Naive thymus-derived CD8-positive, alpha-beta T cell (primary cell): ENCODE measurements at places on chromosomes 7 and 10. TPM values are rescaled to one million over a fixed set of nuclear protein-coding genes. Genes with fewer than 3 reads are reported as not detected.
A peak's percentile ranks its signal among the peaks of the same experiment; 100 is the strongest.

GRCh38 chr7:154918741-154919140 is 84.2 kb downstream of the PAXIP1 start:
- H3K27me3 ChIP-seq = peaks cover 34% of the 10 kb centered on the region
- no peaks in the 10 kb centered on the region for H3K36me3 ChIP-seq
- peaks cover 3% of the 10 kb centered on the region for H3K4me1 ChIP-seq

Gene SUN3
- not detected for total RNA-seq

DNA sequence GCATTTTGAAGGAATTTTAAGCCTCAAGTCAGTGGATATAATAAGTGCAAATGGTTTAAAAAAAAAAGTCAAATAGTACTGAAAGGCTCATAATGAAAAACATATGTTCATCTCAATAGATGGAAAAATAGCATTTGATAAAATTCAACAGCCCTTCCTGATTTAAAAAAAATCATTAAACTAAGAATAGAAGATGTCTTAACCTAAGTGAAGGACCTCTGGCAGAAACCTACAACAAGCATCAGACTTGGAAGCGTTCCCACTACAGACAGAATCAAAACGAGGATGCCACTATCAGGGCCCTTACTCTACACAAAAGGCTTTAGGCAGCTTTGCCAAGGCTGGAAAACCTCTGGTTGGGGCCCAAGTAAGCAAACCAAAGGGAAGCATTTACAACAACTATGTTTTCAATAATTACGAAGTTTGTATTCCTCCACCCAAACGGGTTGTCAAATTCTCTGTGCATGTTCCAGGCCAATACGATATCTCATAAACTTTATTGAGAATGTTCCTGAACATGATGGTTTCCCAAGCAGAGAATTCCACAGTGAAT is 45.1 kb downstream of the CYTH3 start:
- no peak overlapping the region for H3K4me3 ChIP-seq
- no peaks in the 10 kb centered on the region for H3K27me3 ChIP-seq
- no peaks in the 10 kb centered on the region for H3K36me3 ChIP-seq
- no peak for DNase-seq
- peaks cover 18% of the 10 kb centered on the region for H3K4me1 ChIP-seq

Gene MBL2
- total RNA-seq = not detected

DNA sequence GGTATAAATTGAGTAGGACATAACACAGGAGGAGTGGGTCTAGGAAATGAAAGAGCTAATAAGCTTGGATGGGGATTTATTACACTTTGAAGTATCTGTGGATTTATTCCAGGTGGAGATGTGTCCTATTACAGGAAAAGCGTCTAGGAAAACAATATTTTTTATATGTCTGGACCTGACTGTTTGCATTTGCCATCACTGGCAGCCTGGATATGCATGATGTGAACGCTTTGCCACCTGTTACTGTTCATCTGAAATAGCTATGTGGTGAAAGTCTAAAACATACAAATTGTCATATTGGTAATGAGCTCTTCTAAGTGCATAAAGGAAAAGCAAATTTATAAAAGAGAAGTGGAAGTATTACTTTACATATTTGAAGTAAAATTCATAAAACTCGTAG is 31.6 kb upstream of the AGMO start:
- H3K36me3 ChIP-seq = no peaks in the 10 kb centered on the region
- no peaks in the 10 kb centered on the region for H3K4me1 ChIP-seq
- H3K4me3 ChIP-seq = no peak overlapping the region
- H3K27me3 ChIP-seq = no peaks in the 10 kb centered on the region
- no peak for DNase-seq
- H3K27ac ChIP-seq = no peak overlapping the region

Gene ZNF485
- total RNA-seq = 12.6 TPM

GRCh38 chr7:22814261-22815208 is 8.1 kb downstream of the TOMM7 start:
- no peaks in the 10 kb centered on the region for H3K27me3 ChIP-seq
- no peak for DNase-seq

Gene EFCAB10
- 0.42 TPM for total RNA-seq

DNA sequence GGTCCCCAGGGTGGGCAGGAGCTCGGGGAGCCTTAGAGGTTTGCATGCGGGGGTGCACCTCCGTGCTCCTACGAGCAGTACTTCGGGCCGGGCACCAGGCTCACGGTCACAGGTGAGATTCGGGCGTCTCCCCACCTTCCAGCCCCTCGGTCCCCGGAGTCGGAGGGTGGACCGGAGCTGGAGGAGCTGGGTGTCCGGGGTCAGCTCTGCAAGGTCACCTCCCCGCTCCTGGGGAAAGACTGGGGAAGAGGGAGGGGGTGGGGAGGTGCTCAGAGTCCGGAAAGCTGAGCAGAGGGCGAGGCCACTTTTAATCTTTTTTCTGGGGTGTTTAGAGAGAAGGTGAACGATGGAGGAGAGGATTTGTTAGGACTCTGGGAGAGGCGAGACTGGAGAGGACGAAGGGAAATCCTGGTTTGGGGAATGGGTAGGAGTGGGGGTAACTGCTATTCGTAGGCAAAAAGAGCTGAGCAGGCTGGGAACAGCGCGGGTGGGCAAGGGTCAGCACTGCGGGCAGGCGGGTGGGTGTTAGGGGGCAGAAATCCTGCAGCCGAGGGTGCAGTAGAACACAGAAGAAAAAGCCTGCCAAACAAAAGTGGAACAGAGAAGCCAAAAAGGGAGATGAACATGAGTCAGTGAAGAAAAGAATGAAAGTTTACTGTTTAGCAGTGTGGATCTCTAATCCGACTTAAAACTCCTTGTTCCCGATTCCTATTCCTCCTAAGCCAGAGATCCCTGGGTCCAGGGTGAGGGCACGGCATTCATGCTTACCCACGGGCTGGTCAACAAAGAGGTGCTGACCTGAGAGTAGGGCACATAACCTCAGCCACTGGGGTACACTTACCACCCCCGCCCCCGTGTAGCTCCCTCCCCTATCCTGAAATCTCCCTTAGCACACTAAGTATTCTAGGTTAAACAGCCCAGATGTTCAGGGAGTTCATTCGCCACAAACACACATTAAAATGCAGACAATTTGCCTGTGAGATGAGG is 26.9 kb downstream of the PRSS2 start:
- H3K27me3 ChIP-seq = no peaks in the 10 kb centered on the region
- peak overlapping the region; percentile 93 for H3K4me3 ChIP-seq
- peaks cover 59% of the 10 kb centered on the region for H3K36me3 ChIP-seq
- peak overlapping the region; percentile 100 for H3K27ac ChIP-seq
- peaks cover 55% of the 10 kb centered on the region for H3K4me1 ChIP-seq

GRCh38 chr10:72056932-72057751 is 31.2 kb downstream of the SPOCK2 start:
- no peak for DNase-seq
- H3K4me1 ChIP-seq = peaks cover 31% of the 10 kb centered on the region
- H3K27ac ChIP-seq = peak overlapping the region; percentile 62
- no peaks in the 10 kb centered on the region for H3K27me3 ChIP-seq

Gene ZNF365
- not detected for total RNA-seq

Gene NPM3
- total RNA-seq = 19.1 TPM

DNA sequence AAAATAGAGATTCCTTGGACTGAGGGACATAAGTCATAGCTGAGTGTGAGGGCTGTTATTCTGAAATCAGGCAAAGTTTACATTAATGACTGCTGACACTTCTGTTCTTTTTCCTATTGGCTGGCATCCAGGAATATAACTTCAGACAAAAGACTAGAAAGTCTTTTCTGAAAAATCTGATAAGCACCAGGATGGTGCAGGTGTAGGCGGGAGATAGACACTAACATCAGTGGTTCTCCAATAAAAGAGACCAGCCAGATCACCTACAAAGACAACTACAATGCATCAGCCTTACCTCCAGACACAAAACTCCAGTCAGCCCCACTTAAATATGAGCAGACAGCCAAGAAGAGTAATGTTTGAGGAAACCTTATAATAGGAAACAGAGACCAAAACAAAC is 168.3 kb upstream of the LRGUK start:
- H3K36me3 ChIP-seq = peaks cover 54% of the 10 kb centered on the region
- no peak overlapping the region for H3K4me3 ChIP-seq
- H3K27ac ChIP-seq = no peak overlapping the region
- DNase-seq = no peak

DNA sequence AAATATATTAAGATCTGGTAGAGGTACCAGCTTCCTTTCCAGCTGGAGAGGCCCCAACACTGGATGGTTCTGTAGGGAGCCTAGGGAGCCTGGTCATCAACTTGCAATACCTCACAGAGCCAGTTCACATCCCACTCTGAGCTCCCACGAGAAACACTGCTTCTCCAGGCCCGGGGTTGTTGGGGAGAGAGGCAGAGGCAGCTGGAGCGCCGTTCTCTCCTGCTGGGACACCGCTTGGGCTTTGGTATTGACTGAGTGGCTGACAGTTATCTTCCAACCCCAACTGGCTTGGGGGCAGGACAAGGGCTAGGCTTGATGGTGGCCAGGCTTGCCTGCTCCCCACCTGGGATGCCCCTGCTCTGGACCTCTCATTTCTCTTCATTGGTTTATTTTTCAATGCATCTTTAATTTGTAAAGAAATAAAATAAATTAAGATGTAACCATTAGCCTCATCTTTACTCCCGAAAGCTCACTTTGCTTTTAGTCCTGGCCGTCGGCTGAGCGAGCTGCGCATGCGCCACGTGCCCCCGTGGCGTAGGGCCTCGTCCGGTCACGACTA is 10.0 kb upstream of the CHCHD1 start:
- H3K27ac ChIP-seq = peak overlapping the region; percentile 96
- H3K27me3 ChIP-seq = no peaks in the 10 kb centered on the region
- peaks cover 55% of the 10 kb centered on the region for H3K4me1 ChIP-seq
- DNase-seq = peak; percentile 78

GRCh38 chr7:39667341-39667923 is 44.1 kb downstream of the RALA start:
- no peaks in the 10 kb centered on the region for H3K27me3 ChIP-seq
- no peak overlapping the region for H3K4me3 ChIP-seq
- peak overlapping the region; percentile 36 for H3K27ac ChIP-seq

DNA sequence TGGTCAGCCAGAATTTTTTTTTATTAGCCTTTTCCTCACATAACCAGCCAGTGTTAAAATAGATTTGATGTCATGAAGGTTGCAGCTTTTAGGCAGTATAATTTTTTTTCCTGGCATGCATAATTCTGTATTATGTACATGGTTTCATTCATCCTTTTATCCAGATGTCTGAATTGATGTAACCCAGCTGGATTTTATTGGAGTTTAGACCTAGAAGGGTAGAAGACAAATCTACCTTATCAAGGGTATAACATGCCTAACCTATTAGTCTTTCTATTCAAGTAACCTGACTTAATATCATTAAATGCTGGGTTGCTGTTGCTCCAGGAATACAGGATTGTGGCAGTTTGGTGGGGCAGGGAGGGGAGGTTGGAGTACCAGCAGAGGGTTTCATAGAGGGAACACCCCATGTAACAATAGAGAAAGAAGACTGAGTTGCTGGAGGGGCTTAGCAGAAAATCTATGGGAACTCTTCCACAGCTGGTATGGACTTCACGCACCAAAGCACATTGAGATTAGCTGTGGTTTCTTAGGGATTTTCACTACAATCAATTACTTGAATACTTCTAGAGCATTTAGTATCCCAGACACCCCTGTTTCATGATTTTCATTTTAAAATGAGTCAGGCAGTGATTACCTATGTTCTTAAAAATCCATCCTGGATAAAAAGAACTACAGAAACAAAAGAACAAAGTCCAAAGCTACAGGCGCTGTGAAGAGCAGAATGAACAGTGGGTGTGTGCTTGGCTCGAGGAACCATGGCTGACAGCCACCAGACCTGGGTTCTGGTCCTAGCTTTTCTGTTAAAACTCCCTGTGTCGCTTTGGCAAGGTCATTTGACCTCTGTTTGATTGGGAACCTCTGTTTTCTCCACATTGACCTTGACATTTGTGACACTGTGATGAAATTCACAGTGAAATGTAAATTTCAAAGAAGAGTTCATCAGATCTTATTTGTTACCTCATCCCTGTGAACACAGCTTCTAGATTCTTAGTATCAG is 93.5 kb downstream of the CREM start:
- H3K27ac ChIP-seq = no peak overlapping the region
- DNase-seq = no peak
- H3K4me3 ChIP-seq = no peak overlapping the region
- peaks cover 3% of the 10 kb centered on the region for H3K27me3 ChIP-seq
- peaks cover 3% of the 10 kb centered on the region for H3K4me1 ChIP-seq
